Smooth muscle cell of the umbilical artery (primary cell): ENCODE measurements at places on chromosomes 2 and 18. TPM values are rescaled to one million over a fixed set of nuclear protein-coding genes. Genes with fewer than 3 reads are reported as not detected.

RAPGEF4 gene
- 0.28 and 2.7 TPM in 2 replicates for total RNA-seq

SYT4 gene
- total RNA-seq, result not detected in 2 replicates

PROKR1 gene
- not detected in 2 replicates for total RNA-seq

ADGRF3 gene
- total RNA-seq, result 0.05 TPM in 1 of 2 replicates, not detected in the other

SLC9A4 gene
- not detected in 2 replicates for total RNA-seq

CYP26B1 gene
- 0.18 TPM in 1 of 2 replicates, not detected in the other for total RNA-seq

C1QL2 gene
- not detected in 2 replicates for total RNA-seq

KCTD1 gene
- total RNA-seq, result 8.0 and 23.3 TPM in 2 replicates

GPAT2 gene
- total RNA-seq, result 2.7 and 11.0 TPM in 2 replicates

MPPE1 gene
- total RNA-seq, result 25.9 and 37.7 TPM in 2 replicates

CABYR gene
- 4.5 and 5.8 TPM in 2 replicates for total RNA-seq

ORC4 gene
- total RNA-seq, result 31.2 and 61.4 TPM in 2 replicates

ALK gene
- total RNA-seq, result not detected in 2 replicates

CYP27C1 gene
- total RNA-seq, result not detected in 2 replicates

TRIM43 gene
- not detected in 2 replicates for total RNA-seq

FSHR gene
- not detected in 2 replicates for total RNA-seq

UGT1A4 gene
- not detected in 2 replicates for total RNA-seq

CREG2 gene
- 0.30 and 0.46 TPM in 2 replicates for total RNA-seq

MEP1B gene
- total RNA-seq, result not detected in 2 replicates

SCN2A gene
- total RNA-seq, result 5.0 and 5.6 TPM in 2 replicates

CPS1 gene
- total RNA-seq, result 7.4 and 8.5 TPM in 2 replicates

YPEL5 gene
- total RNA-seq, result 78.1 and 92.9 TPM in 2 replicates

CDH7 gene
- under 0.01 TPM in 1 of 2 replicates, not detected in the other for total RNA-seq

RIT2 gene
- total RNA-seq, result not detected in 2 replicates

ONECUT2 gene
- total RNA-seq, result under 0.01 and 0.05 TPM in 2 replicates
